ENCODE measurements at places on chromosomes 6 and 20.

GRCh38 chr6:42547407-42548329, 16.2 kb upstream of the UBR2 start:
- DNase-seq = peak; percentile 79

DNA sequence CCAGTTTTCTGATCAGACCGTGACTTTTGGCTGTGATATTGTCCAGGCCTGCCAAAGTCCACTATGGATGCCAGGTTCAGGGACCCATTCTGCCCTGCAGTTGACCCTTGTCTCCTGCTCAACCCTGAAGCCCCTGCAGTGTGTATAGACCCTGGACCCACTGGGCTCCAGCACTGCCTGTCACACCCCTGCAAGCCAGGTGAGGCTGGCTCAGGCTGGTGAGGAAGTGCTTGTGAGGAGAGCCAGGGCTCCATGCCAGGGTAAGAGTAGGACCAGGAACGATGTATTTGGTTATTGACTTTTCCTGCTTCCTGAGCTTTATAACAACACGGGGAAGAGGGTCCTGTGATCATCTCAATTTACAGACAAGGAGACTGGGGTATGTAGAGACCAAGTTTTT, 19.1 kb upstream of the CD93 start:
- no peak for DNase-seq

DNA sequence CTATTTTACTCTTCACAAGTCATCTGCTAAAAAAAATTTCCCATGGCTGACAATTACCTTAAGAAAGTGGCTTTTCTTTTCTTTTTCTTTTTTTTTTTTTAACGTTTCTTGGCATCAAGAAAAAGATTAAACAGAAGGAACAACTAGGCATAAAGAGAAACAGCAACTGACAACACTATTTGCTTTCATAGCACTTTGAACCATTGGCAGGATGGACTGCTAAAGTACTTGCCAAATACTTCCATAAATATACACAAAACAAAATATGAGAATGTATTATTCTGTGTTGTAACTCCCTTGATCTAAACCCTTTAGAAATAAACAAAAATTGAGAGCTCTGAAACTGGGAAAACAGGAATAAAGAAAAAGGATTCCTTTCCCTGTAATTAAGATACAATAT, 20.0 kb upstream of the PLN start:
- DNase-seq = no peak

DNA sequence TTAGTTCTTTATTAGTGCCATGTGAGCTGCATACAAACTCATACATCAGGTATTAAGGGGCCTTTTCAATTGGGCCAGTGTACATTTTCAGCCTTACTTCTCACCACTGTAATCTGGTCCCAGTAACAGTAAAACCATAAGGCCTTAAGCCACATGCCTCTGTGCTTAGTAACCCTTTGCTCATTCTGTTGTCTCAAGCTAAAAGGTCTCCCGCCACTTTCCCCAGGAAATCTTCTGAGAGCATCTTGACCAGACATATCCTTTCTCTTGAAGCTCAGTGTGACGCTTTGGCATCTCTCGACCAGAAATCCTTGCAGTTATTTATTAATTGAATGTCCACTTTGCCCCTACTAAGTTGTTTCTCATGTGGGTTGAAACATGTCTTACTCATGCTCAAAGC, 68.0 kb downstream of the CYP39A1 start:
- DNase-seq = no peak

DNA sequence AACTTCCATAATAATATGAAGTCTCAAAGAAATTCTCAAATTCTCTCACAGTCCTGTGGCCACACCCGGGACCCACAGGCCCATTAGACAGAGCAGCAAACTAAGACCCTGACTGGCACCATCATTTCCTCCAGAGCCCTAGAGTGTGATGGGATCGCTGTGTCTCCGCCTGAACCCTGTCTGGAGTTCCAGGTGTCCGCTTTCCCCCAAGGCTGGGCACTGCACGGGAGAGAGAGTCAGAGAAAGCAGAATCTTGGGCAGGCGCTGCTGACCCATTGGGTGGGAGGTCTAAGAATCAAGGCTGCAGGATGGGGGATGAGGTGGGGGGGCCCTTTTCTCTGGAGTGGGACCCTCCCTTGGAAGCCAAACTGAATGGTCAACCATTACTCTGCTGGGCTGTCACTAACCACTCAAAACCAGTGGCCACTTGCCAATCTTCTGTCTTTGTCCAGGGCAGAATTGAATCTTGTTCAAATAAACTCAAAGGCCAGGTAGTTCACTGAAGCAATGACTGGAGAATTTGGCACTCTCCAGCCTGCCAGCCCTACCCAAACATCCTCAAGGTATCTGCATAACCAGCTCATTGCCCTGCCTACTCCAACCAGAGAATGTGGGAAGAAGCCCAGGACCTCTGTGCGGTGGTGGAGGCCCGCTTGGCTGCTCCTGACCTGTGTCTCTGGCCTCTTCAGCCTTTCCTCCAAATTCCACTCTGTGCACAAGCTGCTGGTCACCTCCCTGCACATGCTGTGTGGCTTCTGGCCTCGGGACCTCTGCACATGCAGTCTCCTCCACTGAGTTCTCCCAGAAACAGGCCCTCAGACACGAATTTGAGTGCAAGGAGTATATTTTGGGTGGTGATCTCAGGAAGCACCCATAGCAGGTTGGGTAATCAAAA, 141.1 kb downstream of the CEBPB start:
- DNase-seq = no peak

DNA sequence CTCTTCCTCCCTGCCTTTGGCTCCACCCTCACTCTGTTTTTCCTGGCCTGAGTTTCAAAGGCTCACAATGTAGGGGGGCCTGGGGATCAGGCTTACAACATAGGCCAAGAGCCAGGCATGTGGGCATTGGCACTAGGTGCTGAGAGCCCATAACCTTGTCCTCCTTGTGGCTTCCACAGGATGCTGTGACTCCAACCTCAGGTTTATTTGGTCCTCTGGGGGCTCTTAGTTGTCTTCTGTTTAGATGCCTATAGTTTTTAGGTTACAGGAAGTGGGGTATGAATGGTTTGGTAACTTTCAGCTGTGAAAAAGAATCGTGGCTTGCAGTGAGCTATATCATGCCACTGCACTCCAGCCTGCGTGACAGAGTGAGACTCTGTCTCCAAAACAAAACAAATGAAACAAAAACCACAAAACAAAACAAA, 25.6 kb downstream of the MMP24 start:
- DNase-seq = no peak

Data from GDM1 (cell line).